ENCODE measurements at places on chromosomes 2 and 18.
A peak's percentile ranks its signal among the peaks of the same experiment; 100 is the strongest.

DNA sequence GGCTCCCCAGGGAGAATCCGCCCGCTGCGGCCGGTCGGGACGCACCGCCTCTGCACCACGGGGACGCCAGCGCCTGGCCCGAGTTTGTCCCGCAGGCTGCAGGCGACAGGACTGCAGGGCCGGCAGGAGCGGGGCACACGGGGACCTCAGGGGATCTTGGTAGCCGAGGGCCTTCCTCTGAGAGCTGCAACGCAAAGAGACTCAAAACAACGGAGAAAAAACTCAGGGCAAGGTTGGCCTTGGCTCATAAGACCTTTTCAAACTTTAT is 79.7 kb downstream of the ARHGEF4 start:
- DNase-seq = no peak

GRCh38 chr2:195279840-195280427 is 377.1 kb upstream of the SLC39A10 start:
- DNase-seq = no peak

DNA sequence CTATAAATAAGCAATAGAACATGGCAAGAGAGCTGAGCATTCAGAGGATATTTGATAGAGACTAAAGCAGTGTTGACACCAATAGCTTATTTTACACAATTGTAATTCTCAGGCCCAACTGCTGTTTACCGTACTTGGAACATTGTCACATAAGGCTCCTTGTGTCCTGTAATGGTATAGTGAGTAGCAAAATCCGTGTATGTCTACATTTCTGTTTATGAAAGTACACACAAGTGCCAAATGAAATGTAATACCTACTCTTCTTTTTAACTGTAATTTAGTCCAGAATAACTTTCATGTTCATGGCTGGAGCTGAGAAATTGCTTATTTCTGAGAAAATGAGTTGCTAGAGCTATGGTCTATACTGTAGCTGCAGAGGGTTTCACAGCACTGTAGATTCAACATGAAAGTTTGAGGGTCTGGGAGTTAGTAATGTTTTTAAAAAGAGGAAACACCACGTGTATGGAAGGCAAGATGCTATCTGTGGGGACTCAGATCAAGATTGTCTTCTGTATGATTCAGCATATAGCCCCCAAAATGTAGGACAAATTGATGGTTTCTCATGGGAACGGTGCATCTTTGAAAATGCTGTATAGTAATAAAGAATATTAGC is 110.2 kb upstream of the NOSTRIN start:
- peak; percentile 2 for DNase-seq

GRCh38 chr2:17800693-17801458 is 15.4 kb upstream of the MSGN1 start:
- DNase-seq = no peak

DNA sequence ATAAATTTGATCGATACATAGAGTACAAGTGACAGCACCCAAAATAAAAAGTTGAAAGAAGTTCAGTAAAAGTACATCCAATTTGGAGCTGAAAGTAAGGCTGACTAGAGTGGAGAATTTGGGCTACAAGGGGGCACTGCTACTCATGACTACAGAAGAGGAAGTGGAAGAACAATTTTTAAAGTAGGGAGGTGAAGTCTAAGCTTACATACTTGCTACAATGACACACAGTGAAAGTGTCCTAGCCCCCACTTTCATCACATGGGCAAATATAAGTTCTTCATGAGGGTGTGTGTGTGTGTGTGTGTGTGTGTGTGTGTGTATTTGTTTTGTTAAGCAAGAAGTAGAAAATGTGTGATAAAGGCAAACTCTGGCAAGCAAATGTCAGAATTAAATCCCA is 45.7 kb downstream of the MAP3K2 start:
- DNase-seq = no peak

DNA sequence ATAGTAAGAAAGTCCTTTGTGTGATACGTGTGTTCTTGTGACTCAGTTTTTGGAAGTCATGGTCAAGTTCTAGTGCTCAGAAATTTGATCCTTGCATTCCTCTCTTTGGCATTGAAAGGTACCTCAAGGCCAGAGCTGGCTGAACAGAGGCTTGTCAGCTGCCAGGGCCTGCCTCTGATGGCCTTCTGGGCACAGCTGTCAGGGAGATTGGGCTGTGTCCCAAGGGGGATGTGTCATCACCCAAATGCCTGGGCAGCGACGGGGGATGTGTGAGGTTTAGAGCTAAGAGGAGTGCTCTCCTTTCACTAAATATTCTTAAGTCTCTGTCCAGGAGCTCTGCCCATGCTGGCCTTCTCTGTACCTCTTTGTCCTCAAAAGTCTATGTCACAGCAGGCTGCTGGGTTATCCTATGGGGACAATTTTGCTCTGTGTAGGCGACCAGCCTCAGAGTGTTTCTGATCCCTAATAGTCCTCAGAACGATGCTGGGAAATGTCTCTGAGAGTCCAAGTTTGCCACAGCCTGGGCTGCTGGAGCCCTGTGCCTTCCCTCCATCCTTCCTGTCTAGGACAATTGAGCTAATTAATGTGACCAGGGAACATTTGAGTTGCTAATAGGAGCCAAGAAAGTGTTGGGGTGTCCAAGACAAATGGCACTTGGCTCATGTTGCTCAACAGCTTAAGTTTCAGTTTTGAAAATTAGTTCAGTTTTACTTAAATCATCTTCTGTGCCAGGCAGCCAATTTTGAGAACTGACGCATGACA is 115.4 kb upstream of the ZNF521 start:
- DNase-seq = no peak

DNA sequence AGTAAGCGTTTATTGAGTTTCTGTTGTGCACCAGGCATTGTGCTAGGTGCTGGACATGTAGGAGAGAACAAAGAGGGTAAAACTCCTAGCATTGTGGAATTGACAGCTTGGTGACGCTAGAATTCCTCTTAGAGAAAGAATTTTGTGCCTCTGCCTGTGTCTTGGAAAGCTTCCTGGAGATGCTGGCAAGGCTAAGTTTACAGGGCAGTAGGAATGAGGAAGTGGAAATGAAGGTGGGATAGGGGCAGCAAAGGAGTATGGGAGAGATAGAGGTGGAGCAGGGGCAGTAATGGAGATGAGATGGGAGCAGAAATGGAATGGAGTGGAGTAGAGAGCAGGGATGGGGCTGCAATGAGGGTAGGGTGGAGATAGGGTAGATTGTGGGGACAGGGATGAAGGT is 29.8 kb downstream of the GPR39 start:
- DNase-seq = no peak

DNA sequence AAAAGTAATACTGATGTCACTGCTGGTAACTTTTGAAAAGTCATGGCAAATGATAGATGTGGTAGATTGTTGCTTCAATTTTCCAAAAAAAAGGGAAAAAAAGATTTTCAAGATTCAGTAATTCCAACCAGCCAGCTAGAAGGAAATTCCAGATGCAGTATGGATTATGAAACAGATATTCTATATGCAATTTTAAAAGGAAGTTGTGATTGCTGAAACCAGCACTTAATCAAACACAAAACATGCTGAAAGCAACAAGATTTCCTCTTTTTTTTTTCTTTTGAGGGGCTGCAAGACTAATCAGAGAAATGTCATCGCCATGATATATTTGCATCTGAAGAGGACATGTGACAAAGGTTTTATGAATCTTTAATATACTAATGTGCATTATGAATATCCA is 5.1 kb upstream of the HNMT start:
- DNase-seq = no peak

Data from stimulated activated CD8-positive, alpha-beta memory T cell treated with anti-CD3 and anti-CD28 coated beads, Interleukin-7, amount 100 ng/mL, for 48 hours (primary cell).